ENCODE measurements at places on chromosomes 13 and 19. TPM values are rescaled to one million over a fixed set of nuclear protein-coding genes. Genes with fewer than 3 reads are reported as not detected.

DNA sequence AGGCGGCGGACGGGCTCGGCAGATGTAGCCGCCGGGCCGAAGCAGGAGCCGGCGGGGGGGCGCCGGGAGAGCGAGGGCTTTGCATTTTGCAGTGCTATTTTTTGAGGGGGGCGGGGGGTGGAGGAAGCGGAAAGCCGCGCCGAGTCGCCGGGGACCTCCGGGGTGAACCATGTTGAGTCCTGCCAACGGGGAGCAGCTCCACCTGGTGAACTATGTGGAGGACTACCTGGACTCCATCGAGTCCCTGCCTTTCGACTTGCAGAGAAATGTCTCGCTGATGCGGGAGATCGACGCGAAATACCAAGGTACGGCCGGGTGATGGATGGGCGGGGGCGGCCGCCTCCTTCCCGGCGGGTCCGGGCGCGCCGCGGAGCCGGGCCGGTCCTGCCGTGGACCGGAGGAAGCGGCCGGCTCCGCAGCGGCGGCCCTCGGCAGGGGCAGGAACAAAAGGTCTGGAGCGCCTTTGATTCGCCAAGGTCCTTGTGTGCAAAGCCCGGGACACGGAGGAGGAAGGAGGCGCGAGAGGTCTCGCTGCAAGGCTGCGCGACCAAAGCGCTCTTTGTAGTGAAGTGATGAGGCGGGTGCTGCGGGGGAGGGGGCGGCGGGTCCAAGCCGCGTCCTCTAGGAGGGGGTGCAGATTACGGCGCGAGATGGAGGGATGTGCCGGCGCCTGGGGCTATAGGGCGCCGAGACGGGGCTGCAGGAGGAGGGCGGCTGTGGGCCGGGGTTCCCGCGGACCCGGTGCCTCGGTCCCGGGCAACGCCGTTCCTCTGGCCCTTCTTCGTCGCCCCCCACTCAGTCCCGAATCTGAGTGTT, 689 bp downstream of the ING1 start:
- peak; percentile 59 for DNase-seq

DNA sequence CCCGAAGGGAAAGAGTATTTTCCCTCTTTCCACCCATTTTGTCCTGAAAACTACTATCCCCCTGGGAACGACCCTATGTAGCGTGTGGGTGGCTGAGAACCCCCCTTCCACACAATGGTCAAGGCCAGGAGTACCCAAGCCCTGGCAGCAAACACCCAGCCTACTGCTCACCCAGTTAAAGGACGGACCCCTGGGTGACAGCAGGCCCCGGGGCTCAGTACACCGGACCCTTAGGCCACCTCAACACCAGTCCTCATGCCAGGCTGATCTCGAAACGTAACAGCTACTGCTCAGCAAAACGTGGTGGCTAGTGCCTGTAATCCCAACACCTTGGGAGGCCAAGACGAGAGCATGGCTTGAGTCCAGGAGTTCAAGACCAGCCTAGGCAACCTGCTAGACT, 1.4 kb downstream of the ANKRD27 start:
- no peak for DNase-seq

GRCh38 chr13:57583529-57583928, 48.0 kb upstream of the PCDH17 start:
- no peak for DNase-seq

DNA sequence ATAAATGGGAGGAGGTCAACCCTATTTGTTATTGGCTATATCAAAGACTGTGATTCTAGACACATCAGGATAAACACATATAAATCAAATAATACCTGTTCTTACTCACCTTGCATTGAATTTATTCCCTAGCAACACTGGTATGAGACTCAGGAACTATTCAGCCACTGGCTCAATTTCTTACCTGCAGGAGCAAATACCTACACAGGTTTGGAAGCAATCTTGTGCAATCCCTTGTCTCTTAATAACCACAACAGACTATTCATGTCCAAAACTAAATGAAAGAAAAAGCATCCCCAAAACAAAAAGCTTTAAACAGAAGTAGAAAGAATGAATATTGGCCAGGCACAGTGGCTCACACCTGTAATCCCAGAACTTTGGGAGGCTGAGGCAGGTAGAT, 55.5 kb downstream of the TBC1D4 start:
- no peak for DNase-seq

- DNase-seq, result no peak
These were observed 92.7 kb downstream of the ZNF737 start for GRCh38 chr19:20472854-20473253.

DNA sequence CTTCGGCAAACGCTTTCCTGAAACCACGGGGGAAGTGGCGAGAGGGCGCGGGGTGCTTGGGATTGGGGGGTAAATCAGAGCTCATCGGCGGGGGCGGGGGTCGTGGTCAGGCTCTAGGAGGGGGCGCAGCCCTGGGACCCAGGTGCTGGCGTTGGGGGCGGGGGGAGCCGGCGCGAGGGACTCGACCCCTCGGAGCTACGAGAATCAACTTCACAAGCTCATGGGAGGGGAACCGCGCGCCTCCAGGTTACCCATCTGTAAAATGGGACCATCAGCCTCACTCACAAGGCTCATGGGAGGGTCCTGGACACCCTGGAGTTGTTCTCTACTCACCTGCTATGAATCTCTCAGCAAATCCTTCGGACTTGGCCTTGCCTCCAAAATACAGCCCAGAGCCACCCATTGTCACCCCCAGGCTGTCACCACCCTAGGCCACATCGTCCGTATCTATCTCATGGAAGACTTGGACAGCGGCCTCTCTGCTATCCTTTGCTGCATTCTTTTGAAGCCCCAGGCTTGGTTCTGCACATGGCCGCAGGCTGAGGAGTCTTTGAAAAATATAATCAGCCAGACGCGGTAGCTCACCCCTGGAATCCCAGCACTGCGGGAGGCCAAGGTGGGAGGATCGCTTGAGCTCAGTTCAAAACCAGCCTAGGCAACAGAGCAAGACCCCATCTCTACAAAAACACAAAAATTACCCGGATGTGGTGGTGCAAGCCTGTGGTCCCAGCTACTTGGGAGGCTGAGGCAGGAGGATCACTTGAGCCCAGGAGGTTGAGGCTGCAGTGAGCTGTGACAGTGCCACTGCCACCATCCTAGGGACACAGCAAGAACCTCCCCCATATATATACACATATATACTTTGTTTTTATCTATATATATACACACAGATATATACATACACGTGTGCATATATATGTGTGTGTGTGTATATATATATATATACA, 939 bp upstream of the RANBP3 start:
- DNase-seq, result no peak

DNA sequence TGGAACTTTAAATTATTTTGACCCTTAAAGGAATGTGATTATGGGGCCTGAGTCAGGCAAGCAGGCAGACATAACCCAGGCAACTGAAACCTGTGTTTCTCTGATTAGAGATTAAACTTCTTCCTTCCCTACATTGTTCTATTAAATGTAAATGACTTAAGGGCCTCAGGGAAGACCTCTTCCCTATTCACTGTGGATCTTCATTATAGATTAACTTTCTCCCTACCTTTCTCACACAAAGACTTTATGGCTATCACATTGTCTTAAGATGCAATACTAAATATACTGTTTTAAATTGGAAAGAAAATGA, 8.8 kb upstream of the METTL21C start:
- no peak for DNase-seq

DNA sequence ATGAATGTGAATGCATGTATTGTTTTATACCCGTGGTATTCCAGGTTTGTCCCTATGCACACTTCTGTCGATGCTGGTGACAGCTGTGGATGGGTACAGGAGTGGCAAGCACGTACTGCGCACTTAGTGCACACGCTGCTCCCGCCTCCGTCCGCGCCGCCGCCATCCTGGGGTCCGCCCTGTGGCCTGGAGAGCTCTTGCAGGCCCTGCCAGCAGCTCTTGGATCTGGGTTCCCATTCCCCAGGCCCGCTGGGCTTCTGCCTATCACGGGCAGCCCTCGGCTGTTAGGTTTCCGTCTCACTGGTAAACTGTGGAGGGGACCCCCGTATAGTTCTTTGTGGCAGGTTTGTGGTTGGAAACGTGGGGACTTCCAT, 4.0 kb downstream of the GNA11 start:
- no peak for DNase-seq

- no peak for DNase-seq
These were observed 7.5 kb upstream of the LRP3 start for GRCh38 chr19:33186431-33187182.

DNA sequence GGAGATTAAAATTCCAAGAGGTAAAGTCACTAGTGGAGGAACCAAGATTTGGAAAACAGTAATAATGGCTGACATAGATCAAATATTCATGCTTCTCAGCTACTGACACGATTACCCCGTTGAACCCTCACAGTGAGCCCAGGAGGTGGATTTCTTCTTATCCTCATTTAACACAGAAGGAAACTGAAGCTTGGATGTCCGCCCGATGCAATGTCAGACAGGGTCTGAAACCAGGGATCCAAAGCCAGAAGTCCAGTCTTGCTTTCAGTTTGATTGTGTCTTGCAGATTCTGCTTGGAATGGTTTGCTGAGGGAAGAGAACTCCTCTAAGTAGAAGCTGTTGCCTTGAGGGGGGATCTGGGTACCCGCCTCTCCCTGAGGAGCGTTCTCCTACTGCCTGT, 404.7 kb downstream of the KCNRG start:
- peak; percentile 38 for DNase-seq

DNA sequence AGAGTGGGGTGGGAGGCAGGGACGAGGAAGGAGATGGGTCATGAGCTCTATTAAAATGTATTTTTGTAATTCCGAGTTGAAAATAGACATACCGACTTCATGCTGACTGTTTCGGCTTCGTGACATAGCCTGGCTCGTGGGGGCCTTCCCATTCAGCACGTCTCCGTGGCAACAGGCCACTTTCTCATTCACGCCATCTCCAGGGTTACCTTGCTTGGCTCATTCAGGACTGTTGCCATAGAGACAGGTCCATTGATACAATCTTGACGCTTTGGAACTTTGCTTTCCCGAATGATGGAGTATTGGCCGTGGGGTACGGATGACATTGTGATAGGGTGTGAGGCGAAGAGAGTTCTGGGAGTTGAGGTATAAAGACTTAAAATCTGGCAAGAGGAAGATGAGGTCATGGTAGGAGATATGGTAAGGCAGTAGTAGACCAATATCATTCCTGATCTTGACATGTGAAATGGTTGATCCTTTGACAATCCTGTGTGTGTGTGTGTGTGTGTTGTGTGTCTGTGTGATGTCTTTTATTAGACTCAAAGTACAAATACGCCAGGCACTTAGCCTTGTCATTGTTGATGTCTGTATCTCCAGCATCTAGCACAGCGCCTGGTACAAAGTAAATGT, 97.3 kb downstream of the CACNA1A start:
- DNase-seq, result no peak

- no peak for DNase-seq
These were observed 99.5 kb downstream of the ERCC5 start for GRCh38 chr13:102945324-102945815.

DNA sequence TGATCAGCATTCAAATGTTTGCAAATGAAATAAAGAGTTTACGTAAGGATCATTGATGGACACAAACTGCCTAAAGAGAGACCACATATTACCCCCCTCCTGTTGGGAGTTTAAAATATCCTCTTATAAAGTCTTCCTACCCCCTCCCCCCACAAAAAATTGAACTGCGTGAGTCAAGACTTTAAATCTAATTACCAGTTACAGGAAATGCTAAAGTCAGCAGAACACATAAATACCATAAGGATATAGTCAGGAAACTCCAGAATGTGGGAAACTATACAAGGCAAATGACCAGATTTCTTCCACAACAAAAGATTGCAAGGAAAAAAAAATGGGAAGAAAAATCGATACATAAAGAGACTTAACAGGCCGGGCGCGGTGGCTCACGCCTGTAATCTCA, 44.4 kb upstream of the FARP1 start:
- peak; percentile 35 for DNase-seq

DNA sequence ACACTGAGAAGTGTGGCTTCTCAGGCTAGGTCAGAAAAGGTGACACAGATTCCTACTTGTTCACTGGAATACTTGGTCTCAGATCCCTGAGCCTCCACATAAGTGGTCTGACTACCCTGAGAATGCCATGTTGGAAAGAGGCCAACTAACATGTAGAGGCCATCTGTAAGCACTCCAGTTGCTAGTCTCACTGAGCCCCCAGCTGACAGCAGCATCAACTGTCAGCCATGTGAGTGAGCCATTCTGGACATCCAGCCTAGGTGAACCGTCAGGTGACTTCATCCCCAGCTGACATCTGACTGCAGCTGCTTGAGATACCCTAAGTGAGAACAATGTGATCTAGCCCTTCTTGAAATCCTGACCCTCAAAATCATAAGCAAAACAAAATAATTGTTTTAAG, 18.1 kb upstream of the ARL11 start:
- DNase-seq, result no peak

- DNase-seq, result peak; percentile 5
These were observed 1.3 kb upstream of the TEX30 start for GRCh38 chr13:102774591-102775520.

GRCh38 chr13:28325022-28325421, 169.9 kb downstream of the FLT1 start:
- DNase-seq, result no peak

DNA sequence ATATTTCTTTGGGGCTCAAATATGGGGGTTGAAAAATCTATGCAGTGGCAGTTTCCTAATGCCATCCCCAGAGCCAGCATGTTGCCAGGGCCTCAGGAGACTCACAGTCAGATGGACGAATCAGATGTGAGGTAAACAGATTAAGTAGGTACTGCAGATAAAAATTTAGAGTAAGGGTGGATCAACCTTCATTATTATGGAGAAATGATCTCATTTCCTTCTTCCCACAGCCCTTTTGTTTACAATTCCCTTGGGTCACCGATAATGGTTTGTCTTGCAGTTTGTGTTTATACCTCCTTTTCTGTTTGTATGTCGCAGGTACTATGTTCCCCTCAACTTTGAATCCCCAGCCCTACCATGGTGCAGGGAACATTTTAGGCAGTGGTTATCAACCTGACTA, 20.0 kb downstream of the DIAPH3 start:
- peak; percentile 48 for DNase-seq

- no peak for DNase-seq
These were observed 74.0 kb upstream of the POMP start for GRCh38 chr13:28584873-28585381.

DNA sequence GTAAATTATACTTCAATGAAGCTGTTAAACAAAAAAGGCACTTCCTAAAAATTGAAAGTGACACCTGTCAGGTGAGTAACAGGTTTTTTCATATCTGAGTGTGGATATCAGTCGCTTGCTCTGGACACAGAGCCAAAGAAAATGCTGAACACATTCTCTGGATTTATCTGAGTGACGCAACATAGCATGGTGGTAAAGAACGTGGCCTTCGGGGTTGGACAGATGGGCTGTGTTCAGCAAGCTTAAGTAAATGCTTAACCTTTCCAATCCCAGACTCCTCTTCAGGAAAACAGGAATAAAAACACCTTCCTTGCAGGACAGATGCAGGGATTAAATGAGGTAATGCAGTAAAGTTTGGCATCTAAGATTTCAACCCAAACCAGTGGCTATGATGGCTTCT, 132.0 kb downstream of the FOXO1 start:
- DNase-seq, result no peak

SLC6A16 gene
- total RNA-seq, result 0.92 TPM

RDH8 gene
- not detected for total RNA-seq

SOX1 gene
- not detected for total RNA-seq

THAP8 gene
- total RNA-seq, result 12.8 TPM

KRI1 gene
- total RNA-seq, result 11.9 TPM

CLDN10 gene
- total RNA-seq, result not detected

ZNF57 gene
- total RNA-seq, result 0.89 TPM

HIPK4 gene
- total RNA-seq, result not detected

CDX2 gene
- total RNA-seq, result 2.4 TPM

CCDC169 gene
- total RNA-seq, result not detected

ZNF221 gene
- total RNA-seq, result 7.4 TPM
